ENCODE measurements at places on chromosomes 1 and 21. TPM values are rescaled to one million over a fixed set of nuclear protein-coding genes. Genes with fewer than 3 reads are reported as not detected.

DNA sequence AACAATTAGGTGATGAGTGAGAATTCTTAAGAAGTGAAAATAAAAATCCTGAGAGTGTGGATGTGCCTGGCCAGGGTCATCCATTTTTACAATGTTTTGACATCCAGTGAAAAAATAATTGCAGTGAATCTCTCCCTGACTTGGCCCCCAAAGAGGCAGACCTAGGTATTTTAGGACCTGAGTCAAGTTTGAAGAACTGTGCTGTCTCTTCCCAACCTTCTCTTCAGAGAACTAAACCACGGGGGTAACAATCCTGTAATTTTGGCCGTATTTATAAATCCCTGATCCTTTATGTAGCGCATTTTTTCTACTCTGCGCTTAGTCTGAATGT is 43.3 kb upstream of the PPP2R5A start:
- no peak for DNase-seq
- H3K27ac ChIP-seq: peak overlapping the region; percentile 71
- peaks cover 5% of the 10 kb centered on the region for H3K36me3 ChIP-seq
- H3K4me1 ChIP-seq: peaks cover 33% of the 10 kb centered on the region
- no peak overlapping the region for H3K4me3 ChIP-seq
- H3K27me3 ChIP-seq: no peaks in the 10 kb centered on the region

- no peaks in the 10 kb centered on the region for H3K27me3 ChIP-seq
- peak overlapping the region; percentile 15 for H3K4me3 ChIP-seq
- peaks cover 4% of the 10 kb centered on the region for H3K36me3 ChIP-seq
- peak; percentile 33 for DNase-seq
- H3K27ac ChIP-seq: peak overlapping the region; percentile 88
Observed at GRCh38 chr1:174157157-174157806, 2.0 kb upstream of the RABGAP1L start.

GRCh38 chr1:230350208-230350921 is 75.8 kb downstream of the PGBD5 start:
- H3K27ac ChIP-seq: no peak overlapping the region
- peaks cover 2% of the 10 kb centered on the region for H3K27me3 ChIP-seq
- no peaks in the 10 kb centered on the region for H3K4me1 ChIP-seq
- H3K36me3 ChIP-seq: no peaks in the 10 kb centered on the region
- DNase-seq: no peak

DNA sequence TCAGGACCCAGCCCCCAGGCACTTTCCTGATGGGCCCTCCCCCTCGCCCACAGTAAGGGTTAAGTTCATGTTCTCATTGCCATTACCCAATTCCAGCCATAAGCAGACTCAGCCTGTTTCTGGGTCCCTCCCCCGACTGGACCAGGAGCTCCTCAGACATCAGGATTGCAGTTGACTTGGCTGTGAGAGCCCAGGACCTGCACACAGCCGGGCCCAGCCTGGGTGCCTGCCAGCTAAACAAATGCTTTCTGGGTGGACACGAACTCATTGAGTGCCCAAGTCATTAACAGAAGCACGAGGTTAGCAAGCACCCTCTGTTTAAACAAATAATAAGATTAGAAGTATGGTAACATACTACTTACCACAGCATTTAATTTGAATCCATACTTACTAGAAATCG is 147.9 kb upstream of the POU3F1 start:
- peaks cover 23% of the 10 kb centered on the region for H3K27me3 ChIP-seq
- no peaks in the 10 kb centered on the region for H3K36me3 ChIP-seq
- no peak overlapping the region for H3K27ac ChIP-seq
- no peak overlapping the region for H3K4me3 ChIP-seq
- no peaks in the 10 kb centered on the region for H3K4me1 ChIP-seq

- peaks cover 9% of the 10 kb centered on the region for H3K4me1 ChIP-seq
- DNase-seq: no peak
- H3K27ac ChIP-seq: no peak overlapping the region
Observed at GRCh38 chr1:42251042-42251441, 84.0 kb downstream of the FOXJ3 start.

GRCh38 chr1:88727205-88727604 is 43.1 kb downstream of the PKN2 start:
- H3K36me3 ChIP-seq: peaks cover 13% of the 10 kb centered on the region
- peaks cover 12% of the 10 kb centered on the region for H3K4me1 ChIP-seq
- H3K4me3 ChIP-seq: no peak overlapping the region
- H3K27ac ChIP-seq: no peak overlapping the region
- DNase-seq: no peak
- no peaks in the 10 kb centered on the region for H3K27me3 ChIP-seq

DNA sequence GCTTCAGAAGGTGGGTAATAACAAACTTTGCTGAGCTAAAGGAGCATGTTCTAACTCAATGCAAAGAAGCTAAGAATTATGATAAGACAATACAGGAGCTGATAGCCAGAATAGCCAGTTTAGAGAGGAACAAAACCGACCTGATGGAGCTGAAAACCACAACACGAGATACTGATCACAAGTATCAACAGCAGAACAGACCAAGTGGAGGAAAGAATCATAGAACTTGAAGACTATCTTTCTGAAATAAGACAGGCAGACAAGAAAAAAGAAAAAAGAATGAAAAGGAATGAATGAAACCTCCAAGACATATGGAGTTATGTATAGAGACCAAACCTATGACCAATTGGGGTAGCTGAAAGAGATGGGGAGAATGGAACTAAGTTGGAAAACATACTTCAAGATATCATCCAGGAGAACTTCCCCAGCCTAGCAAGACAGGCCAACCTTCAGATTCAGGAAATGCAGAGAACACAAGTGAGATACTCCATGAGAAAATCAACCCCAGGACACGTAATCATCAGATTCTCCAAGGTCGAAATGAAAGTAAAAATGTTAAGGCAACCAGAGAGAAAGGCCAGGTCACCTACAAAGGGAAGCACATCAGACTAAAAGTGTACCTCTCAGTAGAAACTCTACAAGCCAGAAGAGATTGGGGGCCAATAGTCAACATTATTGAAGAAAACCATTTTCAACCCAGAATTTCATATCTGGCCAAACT is 20.5 kb downstream of the CD84 start:
- H3K4me1 ChIP-seq: peaks cover 47% of the 10 kb centered on the region
- H3K36me3 ChIP-seq: peaks cover 50% of the 10 kb centered on the region
- DNase-seq: no peak

RAB3B gene
- total RNA-seq: 0.05 TPM

Measured in activated T-helper 1 cell treated with anti-CD3 and anti-CD28 coated beads, Interleukin-12 subunit alpha, Interleukin-12 subunit beta, Interleukin-2, Interleukin-4 antibody, amounts not matched to agents 30 ng/mL and 10 ng/mL and 1 ng/mL, durations not matched to agents 14 hours and 24 hours and 36 hours (primary cell).